ENCODE measurements at places on chromosomes 2 and 18. TPM values are rescaled to one million over a fixed set of nuclear protein-coding genes. Genes with fewer than 3 reads are reported as not detected.

DNA sequence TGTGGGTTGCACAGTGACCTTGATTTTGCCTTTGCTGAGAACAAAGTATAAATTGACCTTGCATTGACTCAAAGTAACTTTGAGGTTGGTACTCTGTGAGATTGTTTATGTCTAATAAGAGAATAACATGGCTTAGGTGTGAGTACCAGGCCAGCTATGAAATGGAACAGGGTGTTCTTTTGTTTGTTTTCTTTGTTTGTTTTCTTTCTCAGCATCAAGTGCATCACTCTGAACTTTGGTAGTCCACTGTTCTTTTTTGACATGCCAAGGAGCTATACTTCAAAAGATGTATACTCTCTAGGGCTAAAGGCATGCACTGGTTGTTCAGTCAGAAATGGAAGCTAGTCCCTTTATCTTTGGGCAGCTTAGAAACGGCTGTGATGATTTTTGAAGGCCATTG is 5.1 kb downstream of the ABCB11 start:
- peaks cover 15% of the 10 kb centered on the region for H3K4me1 ChIP-seq
- H3K27me3 ChIP-seq: no peaks in the 10 kb centered on the region
- no peak overlapping the region for H3K4me3 ChIP-seq
- no peak for DNase-seq
- no peak overlapping the region for H3K27ac ChIP-seq

GRCh38 chr2:119255760-119256581 is 32.3 kb downstream of the STEAP3 start:
- no peaks in the 10 kb centered on the region for H3K36me3 ChIP-seq
- H3K27me3 ChIP-seq: no peaks in the 10 kb centered on the region
- H3K27ac ChIP-seq: no peak overlapping the region
- peaks cover 17% of the 10 kb centered on the region for H3K4me1 ChIP-seq
- peak; percentile 96 for DNase-seq

DNA sequence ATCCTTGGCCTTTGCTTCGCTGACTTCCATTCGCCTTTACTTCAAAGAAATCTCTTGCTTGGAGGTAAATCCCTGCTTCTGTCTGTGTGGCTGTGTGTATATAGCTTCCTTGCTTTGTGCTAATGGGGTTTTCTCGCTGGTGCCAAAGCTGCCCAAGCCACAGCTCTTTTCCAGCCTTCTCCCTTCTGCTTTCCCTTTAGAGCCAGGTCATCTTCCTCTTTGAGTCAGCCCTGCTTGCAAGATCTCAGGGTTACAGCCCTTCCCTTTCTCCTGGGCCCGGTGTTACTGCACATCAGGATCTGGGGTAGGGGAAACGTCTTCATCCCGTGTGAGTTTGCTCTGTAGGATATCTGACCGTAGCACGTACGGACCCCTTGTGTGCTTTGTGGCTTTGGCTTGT is 19.1 kb downstream of the EIF4E2 start:
- H3K36me3 ChIP-seq: peaks cover 52% of the 10 kb centered on the region
- no peak for DNase-seq
- H3K27me3 ChIP-seq: no peaks in the 10 kb centered on the region

GRCh38 chr18:25111377-25112288 is 240.3 kb downstream of the ZNF521 start:
- H3K36me3 ChIP-seq: no peaks in the 10 kb centered on the region
- peaks cover 29% of the 10 kb centered on the region for H3K4me1 ChIP-seq
- H3K27me3 ChIP-seq: no peaks in the 10 kb centered on the region
- peak overlapping the region; percentile 68 for H3K27ac ChIP-seq
- no peak overlapping the region for H3K4me3 ChIP-seq

The EIF2AK3 gene
- 14.1 TPM for total RNA-seq

The CCDC68 gene
- total RNA-seq: 1.3 TPM

The SP140 gene
- total RNA-seq: 0.07 TPM

The RESP18 gene
- not detected for total RNA-seq

- peaks cover 5% of the 10 kb centered on the region for H3K27me3 ChIP-seq
- H3K4me3 ChIP-seq: no peak overlapping the region
- DNase-seq: no peak
- no peaks in the 10 kb centered on the region for H3K36me3 ChIP-seq
- H3K27ac ChIP-seq: no peak overlapping the region
Measured at GRCh38 chr2:88342749-88343148, 109.7 kb downstream of the FOXI3 start.

- peaks cover 47% of the 10 kb centered on the region for H3K27me3 ChIP-seq
- H3K4me3 ChIP-seq: no peak overlapping the region
- H3K4me1 ChIP-seq: no peaks in the 10 kb centered on the region
Measured at GRCh38 chr2:26169226-26169625, 3.7 kb upstream of the GAREM2 start.

GRCh38 chr2:171238946-171239345 is 78.3 kb upstream of the TLK1 start:
- no peak for DNase-seq
- H3K4me1 ChIP-seq: no peaks in the 10 kb centered on the region
- H3K4me3 ChIP-seq: no peak overlapping the region
- H3K36me3 ChIP-seq: no peaks in the 10 kb centered on the region
- H3K27me3 ChIP-seq: no peaks in the 10 kb centered on the region
- no peak overlapping the region for H3K27ac ChIP-seq

GRCh38 chr2:222088561-222088960 is 210.2 kb downstream of the PAX3 start:
- no peak overlapping the region for H3K27ac ChIP-seq
- no peak for DNase-seq
- no peaks in the 10 kb centered on the region for H3K27me3 ChIP-seq
- no peak overlapping the region for H3K4me3 ChIP-seq

DNA sequence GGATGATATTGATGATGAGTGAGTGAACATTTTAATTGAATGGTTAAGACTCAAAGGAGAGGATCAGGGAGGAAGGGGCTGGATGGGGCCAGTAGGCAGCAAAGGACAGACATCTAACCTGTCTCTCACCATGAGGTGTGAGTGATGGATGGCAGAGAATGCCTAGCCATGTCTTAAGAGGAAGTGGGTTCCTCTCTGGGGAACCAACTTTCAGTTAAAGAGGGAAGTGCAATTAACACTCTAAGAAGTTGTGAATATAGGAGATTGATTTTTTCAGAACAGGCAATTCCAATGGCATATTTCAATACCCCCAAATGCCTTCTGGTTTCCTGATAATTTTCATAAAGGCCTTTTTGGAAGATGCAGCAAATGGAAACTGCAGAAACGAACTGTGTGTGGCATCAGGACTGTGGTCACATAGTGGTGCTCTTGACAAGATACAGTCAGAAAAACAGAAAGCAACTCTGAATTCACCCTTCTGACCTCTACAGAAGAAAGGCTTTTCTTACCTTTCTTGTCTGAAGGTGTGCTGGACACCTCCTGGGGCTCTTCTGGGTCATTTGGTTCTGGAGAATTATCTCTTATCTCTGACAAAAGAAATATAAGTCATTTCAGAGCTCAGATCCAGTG is 10.2 kb downstream of the SP110 start:
- H3K36me3 ChIP-seq: no peaks in the 10 kb centered on the region
- no peak for DNase-seq
- no peaks in the 10 kb centered on the region for H3K4me1 ChIP-seq
- no peaks in the 10 kb centered on the region for H3K27me3 ChIP-seq

DNA sequence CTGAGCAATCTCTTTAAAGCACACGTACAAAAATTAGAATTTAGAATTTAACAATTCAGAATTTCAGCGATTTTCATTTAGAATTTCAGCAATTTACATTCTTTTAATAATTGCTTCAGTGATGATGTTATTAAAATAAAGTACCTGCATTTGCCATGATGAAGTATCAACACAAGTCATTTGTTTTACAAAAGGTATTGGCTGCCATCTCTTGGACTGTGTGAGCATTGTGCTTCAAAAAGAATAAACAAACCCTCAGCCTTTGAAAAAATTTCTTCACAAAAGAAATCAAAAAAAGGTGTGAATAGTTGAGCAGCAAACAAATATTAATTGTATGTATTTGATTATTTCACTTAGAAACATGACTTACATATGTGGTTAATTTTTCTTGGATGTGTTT is 27.1 kb upstream of the ZC3H15 start:
- no peak overlapping the region for H3K27ac ChIP-seq
- no peak overlapping the region for H3K4me3 ChIP-seq
- peaks cover 5% of the 10 kb centered on the region for H3K36me3 ChIP-seq
- H3K4me1 ChIP-seq: no peaks in the 10 kb centered on the region
- H3K27me3 ChIP-seq: no peaks in the 10 kb centered on the region

The ZAP70 gene
- total RNA-seq: 2.7 TPM

DNA sequence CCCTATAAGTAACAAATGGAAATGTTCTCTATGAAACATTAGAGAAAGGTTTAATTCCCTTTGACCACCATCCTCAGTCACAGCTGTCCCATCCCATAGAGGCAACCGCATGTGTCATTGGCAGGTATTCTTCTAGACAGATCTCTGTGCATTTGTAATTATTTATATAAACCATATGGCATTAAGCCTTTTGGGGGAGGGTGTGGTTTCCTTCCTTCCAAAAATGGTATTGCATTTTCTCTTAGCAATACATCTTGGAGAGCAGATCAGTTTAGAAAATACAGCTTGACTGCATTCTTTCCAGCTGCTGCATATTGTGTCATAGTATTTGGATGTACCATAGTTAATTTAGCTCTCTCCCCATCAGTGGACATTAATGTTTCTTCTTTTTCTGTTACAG is 57.7 kb downstream of the LCLAT1 start:
- no peaks in the 10 kb centered on the region for H3K36me3 ChIP-seq
- H3K27me3 ChIP-seq: no peaks in the 10 kb centered on the region
- peaks cover 27% of the 10 kb centered on the region for H3K4me1 ChIP-seq
- no peak overlapping the region for H3K27ac ChIP-seq
- H3K4me3 ChIP-seq: no peak overlapping the region

DNA sequence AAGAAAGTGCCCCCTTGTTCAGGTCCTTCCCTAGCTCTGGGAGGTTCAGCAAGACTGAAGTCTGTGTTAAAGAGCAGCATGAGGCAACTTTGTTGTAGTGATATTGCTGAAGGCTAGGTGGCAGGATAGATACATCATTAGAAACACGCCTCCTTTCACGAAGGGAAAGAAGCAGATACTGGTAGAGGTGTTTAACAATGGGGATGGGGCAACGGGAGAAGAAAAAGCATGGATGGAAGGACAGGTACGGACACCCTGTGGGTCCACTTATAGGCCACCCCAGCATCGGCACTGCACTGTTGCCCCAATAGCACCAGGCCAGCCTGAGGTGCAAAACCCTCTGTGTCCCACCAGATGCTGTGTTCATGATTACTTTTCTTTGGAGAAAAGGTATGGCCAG is 3.5 kb upstream of the IGFBP5 start:
- H3K36me3 ChIP-seq: no peaks in the 10 kb centered on the region
- H3K27ac ChIP-seq: no peak overlapping the region
- no peaks in the 10 kb centered on the region for H3K27me3 ChIP-seq
- peak; percentile 81 for DNase-seq

The GALNT14 gene
- total RNA-seq: 1.1 TPM

DNA sequence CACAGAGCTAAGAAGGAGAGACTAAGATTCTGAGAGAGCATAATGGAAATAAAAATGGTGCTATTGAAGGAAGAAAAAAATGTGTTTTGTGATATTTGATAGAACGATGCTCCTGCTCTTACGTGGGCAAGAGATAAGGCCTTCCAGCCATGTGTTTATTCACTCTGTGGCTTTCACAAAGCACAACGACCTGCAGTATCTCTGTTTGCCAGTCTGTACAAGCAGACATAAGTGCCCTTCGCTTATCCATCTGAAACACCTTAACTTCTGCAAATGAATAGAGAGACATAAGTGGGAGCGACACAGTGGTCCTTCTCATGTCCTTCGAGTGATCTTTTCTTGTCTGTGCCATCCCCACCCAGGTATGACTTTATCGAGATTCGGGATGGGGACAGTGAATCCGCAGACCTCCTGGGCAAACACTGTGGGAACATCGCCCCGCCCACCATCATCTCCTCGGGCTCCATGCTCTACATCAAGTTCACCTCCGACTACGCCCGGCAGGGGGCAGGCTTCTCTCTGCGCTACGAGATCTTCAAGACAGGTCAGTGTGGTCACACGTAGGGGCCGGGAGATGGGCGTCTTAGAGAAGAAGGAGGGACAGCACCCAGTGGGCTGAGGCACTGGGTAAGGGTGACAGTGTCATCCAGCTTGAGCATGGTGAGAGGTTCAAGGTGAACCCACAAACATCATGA is 33.7 kb downstream of the NRP2 start:
- peaks cover 20% of the 10 kb centered on the region for H3K4me1 ChIP-seq
- DNase-seq: no peak
- no peaks in the 10 kb centered on the region for H3K27me3 ChIP-seq
- no peak overlapping the region for H3K4me3 ChIP-seq

DNA sequence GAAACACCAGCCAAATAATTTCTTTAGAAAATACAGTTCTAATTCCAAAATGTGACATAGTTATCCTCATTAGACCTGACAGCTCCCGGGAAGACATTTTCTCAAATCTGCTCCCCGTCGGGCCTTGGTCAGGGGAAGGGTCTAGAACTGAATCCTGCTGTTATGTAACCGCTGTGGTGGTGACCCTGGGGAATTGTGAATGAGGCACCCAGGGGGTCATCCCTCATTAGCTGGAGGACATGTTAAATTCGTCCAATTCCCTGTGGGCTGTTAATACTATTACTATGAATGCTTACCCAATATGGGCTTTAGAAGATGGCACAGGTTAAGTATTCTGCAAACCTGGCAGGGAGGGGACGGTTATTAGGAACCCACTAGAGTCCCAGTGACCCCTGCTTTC is 11.8 kb downstream of the CPLX4 start:
- H3K4me1 ChIP-seq: no peaks in the 10 kb centered on the region
- H3K27me3 ChIP-seq: peaks cover 67% of the 10 kb centered on the region
- no peaks in the 10 kb centered on the region for H3K36me3 ChIP-seq
- H3K27ac ChIP-seq: no peak overlapping the region
- DNase-seq: no peak

The REG1B gene
- total RNA-seq: not detected

GRCh38 chr2:153106802-153107477 is 371.6 kb downstream of the RPRM start:
- peaks cover 5% of the 10 kb centered on the region for H3K4me1 ChIP-seq
- DNase-seq: no peak
- no peaks in the 10 kb centered on the region for H3K36me3 ChIP-seq
- no peaks in the 10 kb centered on the region for H3K27me3 ChIP-seq

The IL36G gene
- total RNA-seq: 0.30 TPM

GRCh38 chr2:175786471-175787124 is 215.5 kb downstream of the LNPK start:
- H3K36me3 ChIP-seq: no peaks in the 10 kb centered on the region
- DNase-seq: no peak
- no peaks in the 10 kb centered on the region for H3K4me1 ChIP-seq
- H3K4me3 ChIP-seq: no peak overlapping the region

The IL36A gene
- not detected for total RNA-seq

The GULP1 gene
- total RNA-seq: 32.7 TPM

DNA sequence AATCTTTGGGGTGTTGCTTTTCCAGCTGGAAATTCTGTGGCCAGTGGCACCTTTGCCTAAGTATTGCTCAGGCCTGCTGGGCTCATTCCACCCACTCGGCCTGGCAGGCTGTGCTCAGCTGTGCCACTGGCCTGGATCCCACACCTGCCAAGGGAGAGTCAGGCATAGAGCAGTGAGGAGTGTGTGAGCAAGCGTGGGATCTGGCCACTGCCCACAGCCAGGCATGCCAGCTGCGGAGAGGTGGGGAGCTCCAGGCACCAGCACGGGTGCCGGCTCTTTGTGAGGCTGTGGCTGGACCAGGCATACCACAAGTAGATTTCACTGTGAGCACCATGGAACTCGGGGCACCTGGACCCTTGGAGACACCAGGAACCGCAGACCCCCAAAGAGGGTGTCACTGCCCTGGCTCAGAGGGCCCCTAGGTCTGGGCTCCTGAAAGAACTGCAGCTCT is 118.1 kb upstream of the MAP2 start:
- H3K4me3 ChIP-seq: no peak overlapping the region
- H3K36me3 ChIP-seq: no peaks in the 10 kb centered on the region
- H3K4me1 ChIP-seq: no peaks in the 10 kb centered on the region
- DNase-seq: no peak
- peaks cover 3% of the 10 kb centered on the region for H3K27me3 ChIP-seq
- H3K27ac ChIP-seq: no peak overlapping the region
